CD4-positive, alpha-beta T cell treated with Interleukin-2 at 100 ng/mL for 4 hours (primary cell): ENCODE measurements at places on chromosomes 5 and 9.

DNA sequence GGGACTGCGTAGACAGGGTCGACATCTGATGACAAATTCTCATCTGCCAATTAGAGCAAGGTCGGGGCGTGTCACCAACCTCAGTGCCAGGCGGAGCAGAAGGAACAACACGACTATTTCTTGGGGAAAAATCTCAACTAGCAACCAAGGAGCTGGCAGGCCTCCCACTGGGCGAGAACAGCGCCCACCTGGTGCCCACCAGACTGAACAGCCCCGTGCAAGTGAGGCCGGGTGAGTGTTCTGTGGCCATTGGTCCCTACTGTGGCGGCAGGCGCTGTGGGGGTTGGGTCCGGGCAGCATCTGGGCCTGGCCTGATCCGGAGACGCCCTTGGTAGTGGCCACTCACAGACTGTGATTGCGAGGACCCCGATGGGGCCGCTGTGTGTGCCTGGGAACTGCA lies 11.5 kb downstream of the NOTCH1 start:
- no peak for DNase-seq

DNA sequence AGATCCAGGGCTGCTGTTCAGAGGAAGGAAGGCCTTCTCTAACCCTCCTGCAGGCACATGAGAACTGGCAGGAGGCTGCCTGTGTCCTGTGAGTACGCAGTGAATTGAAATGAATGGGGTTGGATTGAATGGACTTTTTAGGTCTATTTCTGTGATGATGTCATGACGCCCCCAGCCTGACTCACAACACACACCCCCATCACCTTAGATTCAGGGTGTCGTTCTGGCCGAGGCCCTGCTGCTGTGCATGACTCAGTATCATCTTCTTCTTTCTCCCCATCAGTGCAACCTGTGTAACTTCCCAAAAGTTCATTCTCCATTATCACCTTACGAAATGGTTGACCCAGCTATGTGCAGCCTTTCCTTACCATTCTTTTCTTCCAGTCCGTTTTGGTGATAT lies 5.4 kb downstream of the PCAT7 start:
- no peak for DNase-seq

DNA sequence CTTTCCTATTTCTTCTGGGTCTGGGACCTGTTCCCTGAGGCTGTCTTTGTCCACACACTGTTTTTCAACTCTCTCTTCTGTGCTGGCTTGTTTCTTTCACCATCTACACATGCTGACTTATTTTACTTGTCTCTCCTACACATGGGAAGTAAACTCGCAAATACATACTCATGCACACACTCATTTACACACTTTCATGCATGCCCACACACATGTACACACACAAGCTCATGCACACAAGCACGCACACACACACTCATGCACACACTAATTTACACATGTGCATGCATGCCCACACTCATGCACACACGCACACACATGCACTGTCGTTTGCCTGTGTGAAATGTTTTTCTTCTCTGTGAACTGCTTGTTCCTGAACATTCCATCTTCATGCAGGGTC lies 169.0 kb downstream of the IRX2 start:
- no peak for DNase-seq

DNA sequence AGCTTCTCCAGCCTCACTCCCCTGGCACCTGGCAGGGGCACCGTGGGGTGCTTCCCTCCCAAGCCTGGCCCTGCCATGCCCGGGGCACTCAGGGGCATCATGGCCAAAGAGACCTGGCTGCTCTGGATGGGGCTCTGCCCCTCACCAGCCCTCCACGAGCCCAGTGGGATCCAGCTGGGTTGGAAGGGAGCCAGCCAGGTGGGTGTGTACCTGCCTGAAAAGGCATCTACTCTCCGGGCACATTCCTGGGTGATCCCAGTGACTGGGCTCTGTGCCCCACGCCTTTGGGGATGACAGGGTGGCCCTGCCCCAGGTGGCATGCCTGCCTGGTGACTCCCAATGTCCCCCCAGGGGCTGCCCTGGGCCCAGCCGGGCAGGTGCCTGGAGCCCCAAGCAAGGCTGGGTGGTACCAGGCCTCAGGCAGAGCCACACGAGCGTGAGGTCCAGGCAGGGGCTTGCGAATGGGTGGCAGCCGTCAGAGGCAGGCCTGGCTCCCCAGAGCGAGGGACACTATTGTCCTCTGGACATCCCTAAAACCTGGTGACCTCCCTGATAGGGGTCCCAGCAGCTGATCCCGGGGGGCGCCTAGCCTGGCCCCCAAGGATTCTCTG lies 777 bp downstream of the GPSM1 start:
- no peak for DNase-seq

- DNase-seq, result no peak
Observed at GRCh38 chr5:134825212-134825611, 20.6 kb upstream of the C5orf24 start.

DNA sequence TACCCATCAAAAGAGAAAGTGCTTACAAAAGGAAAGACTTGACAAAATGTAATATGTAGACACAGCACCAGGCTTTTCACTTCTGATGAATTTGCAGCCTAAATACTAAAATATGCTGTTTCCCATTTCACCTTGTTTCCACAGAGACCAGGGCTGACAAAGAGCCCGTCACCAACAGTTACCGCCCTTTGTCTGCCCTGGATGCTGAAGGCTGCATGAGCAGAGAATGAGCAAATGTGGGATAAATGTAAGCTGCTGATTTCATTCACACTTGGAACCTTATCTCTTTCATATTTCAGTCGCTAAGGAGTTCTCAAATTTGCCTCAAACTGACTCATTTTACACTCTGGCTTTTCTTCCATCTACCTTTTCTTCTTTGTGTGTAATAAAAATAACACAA lies 213.9 kb downstream of the TMEM167A start:
- no peak for DNase-seq

GRCh38 chr9:450057-450456 lies 235.4 kb downstream of the DOCK8 start:
- no peak for DNase-seq

- DNase-seq, result no peak
Observed at GRCh38 chr9:77063645-77064285, 44.3 kb downstream of the FOXB2 start.

DNA sequence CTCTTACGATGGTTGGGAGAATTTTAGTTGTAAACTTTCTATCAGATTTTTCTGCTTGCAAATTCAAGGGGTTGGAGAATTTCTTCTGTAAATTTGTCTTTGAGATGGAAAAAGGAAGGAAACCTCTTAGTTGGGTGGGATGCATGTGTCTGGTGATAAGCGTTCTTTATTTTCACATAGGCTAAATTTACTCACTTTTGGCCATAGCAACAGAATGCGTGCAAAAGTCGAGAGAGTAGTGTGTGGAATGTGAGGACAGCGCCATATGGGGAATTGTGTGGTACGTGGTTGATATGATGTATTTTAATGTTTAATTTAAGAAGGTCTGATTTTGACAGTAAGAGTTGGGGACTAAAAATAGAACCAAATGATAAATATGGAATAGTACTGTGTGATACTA lies 282.2 kb downstream of the TAF11L14 start:
- DNase-seq, result no peak

DNA sequence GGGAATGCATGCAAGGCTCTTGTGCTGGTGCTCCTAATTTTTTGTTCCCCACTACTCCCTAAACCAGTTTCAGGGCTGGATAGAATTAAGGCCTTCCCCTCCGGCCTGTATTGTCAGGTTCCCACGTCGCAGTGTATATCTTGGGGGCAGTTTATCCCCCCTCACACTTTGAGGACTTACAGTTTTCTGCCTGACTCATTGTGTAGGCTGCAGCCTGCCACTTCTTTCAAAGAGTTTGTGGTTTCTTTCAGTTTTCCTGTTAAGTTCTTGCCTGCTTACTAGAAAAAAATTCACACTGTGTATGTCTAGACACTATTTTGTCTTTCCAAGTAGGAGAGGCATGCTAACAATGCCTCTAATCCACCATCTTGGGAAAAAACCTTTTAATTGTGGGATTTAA lies 28.4 kb upstream of the BTNL3 start:
- DNase-seq, result no peak

DNA sequence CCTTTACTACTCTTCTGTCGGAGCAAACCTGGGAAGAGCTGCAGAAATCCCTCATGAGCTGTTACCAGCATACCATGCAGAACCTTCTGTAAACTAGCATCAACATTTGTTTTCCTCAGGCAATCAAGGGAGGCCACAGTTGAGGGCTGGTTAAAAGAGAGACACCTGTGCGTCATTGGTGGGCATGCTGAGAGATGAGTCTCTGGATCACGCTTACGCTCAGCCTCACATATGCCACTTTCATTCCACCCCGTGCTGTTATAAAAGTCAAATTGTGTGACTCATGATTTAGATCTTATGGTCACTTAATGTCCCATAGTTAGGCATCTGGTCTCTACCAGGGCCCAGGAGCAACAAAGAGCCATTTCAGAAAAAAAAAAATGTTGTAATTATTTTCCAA lies 18.1 kb upstream of the ICE1 start:
- no peak for DNase-seq

DNA sequence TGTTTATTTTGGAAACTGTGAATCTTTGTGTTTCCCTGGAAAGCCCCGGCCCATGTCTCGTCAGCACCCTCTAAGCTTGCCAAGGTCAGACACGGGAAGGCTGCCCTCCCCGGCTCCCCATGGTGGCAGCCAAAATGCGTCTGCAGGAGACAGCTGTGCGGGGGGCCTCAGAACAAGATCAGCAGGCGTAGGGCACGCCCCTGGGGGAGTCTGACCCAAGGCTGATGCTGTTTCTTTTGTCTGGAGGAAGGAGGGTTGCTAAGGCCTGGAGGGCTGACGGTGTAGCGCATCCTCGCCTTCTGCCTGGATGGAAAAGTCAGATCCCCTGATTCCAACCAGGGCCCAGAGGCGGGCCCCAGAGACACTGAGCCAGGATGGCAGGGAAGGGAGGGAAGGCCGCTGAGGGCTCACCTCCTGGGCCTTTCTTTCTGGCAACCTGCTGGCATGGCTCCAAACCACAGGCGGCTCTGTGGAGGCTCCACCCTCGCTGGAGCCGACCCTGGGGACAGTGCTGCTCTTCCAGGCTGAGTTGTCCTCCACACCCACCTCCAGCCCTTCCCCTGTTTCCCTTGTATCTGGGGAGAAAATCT lies 57.2 kb downstream of the OLFM1 start:
- DNase-seq, result no peak

DNA sequence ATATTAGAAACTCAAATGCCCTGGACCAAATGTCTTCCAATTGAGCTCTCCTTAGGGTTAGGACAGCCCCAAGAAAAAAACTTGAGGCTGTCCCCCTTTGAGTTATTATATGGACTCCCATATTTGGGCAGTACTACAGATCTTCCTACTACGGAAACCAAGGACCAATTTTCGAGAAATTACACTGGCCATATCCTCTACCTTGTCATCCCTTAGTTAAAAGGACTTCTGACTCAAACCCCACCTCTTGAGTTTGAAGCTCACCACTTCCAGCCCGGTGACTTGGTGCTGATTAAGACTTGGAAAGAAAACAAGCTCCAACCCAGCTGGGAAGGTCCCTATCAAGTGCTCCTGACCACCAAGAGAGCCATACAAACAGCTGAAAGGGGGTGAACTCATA lies 497.0 kb upstream of the GRAMD2B start:
- DNase-seq, result no peak
